ENCODE measurements at places on chromosomes 6 and 20.

GRCh38 chr20:25083773-25084625 is 2.1 kb upstream of the VSX1 start:
- DNase-seq, result no peak

- no peak for DNase-seq
These were observed 76.6 kb upstream of the RBM24 start for GRCh38 chr6:17204533-17204932.

DNA sequence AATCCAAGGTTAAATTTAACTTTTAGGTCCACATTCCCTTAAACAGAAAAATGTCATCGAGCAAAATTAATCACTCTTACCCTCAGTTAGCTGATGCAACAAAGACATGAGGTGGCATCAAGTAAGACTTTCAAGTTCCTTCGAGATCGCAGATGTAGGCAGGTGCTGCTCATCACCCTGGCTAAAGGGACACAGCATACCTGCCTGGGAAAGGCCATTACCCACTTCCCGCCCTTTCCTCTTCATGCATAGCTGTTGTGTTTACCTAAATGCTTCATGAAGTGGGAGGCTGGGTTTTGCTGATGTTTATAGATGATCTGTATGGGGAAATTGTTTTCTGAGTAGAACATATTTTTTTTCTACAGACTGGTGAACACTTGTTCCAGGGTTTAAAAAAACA is 67.7 kb downstream of the GFRA4 start:
- no peak for DNase-seq

GRCh38 chr6:14635195-14635594 is 517.6 kb downstream of the CD83 start:
- DNase-seq, result no peak

GRCh38 chr20:51456511-51457509 is 85.7 kb downstream of the NFATC2 start:
- DNase-seq, result no peak

DNA sequence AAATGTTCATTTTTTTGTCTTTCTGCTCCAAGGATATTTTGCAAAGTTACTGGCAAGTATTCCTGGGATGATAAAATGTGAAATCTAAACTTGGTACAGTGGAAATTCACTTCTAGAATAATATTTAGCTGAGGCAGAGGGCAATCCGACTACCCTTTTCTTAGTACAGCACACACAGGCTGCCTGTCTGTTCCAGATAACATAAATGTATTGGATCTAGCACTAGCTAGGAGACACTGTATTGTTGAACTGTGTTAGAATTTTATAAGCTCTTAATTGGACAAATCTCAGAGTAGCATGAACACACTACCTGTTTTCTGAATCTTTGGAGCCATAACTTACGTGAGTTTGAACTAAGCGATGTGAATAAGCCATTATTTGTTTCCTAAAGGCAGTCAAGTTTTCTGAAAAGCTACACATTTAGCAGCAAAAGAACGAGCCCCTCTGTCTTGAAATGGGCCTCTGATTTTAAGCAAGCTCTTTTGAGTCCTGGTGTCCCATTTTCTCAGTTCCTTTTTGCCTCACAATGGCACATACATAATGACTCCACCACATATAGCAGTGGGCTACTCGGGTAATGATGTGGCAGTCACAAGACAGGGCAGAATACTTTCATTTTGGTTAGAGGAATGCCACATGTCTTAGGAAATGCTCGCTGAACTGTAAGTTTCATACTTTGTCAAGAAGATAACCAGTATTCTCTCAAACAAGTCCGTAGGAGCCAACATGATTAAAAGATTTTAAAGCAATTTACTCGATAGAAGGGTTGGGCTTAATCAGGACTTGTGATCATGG is 116.5 kb upstream of the ESR1 start:
- DNase-seq, result no peak

Data from stimulated activated CD8-positive, alpha-beta memory T cell treated with anti-CD3 and anti-CD28 coated beads, Interleukin-4, amount 100 ng/mL, for 1 hour (primary cell).